ENCODE measurements at places on chromosomes 6 and 20. TPM values are rescaled to one million over a fixed set of nuclear protein-coding genes. Genes with fewer than 3 reads are reported as not detected.

The ESR1 gene
- not detected for total RNA-seq

The DEFB124 gene
- total RNA-seq: not detected

- DNase-seq: no peak
These were observed 215.0 kb downstream of the SLC24A3 start for GRCh38 chr20:19427480-19427879.

DNA sequence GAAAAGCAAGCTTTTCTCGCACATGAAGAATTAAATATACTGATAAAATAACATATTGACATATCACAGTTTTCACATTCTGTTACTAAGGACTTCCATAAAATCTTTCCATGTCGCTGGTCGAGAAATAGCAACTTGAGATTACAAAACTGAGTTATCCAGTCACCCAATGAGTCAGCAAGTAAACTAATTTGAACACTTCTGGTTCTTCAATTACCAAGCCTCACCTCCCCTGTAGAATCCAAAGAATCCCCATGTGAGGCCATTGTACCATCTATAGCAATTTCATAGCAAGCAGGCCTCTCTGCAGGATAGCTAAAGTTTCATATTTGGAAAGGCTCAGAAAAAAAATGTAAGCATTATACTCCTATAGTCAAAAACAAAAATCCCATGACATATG, 87.3 kb downstream of the PKHD1 start:
- no peak for DNase-seq

Data from glutamatergic neuron (in vitro differentiated cells).